ENCODE measurements at places on chromosomes 2 and 18.

- no peak for DNase-seq
Measured at GRCh38 chr18:36814994-36815393, 13.8 kb downstream of the TPGS2 start.

DNA sequence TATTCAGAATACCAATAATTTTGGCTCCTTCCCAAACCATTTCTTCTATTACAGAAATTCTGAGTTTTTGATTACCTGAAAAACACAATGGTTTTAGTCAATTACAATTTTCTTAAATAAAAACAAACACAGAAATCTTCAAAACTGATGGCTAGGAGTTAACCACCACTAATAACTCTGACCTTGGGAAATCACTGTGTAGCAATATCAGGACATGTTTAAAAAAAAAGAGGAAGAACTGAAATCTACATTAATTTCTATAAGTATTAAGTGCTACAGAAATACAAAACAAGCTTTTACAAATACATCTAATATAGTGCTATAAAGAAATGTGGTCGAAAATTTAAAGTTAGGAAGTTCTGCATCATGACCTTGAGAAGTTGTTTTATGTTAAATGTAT is 14.9 kb downstream of the L3MBTL4 start:
- DNase-seq, result no peak

- no peak for DNase-seq
Measured at GRCh38 chr18:63741769-63742168, 33.4 kb upstream of the SERPINB7 start.

DNA sequence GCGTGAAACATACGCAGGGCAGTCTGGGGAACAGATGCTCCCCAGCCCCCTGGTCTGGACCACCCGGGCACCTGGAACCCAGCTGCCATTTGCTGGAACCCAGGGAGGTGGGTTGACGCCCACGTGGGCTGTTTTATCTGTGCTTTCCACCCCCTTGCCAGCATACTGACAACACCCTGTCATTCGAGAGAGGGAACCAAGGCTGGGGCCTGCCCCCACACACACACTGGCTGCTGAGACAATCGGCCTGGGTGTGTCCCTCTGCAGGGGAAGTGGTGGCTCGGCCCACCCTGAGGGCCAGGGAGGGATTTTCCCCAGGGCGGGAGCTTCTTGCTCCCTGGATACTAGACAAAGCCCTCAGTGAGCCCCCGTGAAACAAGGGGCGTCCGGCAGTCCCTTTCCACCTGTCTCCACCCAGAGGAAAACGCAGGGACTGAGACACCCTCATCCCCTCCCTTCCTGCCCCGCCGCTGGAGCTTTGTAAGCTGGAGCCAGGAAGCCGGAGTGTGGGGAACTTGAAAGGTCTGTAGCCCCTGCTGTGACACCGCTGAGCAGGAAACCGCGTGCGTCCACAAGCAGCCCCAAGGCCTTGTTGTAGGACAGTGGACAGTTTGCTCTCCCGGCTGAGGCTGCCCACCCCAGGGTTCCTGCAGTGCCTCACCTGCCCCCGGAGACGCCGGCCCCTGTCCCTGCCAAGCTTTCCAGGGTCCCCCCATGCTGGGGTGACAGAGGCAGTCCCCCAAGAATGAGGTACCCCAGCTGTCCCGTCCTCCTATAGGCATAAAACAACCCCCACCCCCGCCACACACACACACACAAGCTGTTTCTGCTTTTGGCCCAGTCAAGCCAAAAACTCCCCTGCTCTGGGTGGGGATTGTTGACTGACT is 14.1 kb upstream of the KLF11 start:
- peak; percentile 21 for DNase-seq

GRCh38 chr2:188852772-188853171 is 121.4 kb upstream of the COL3A1 start:
- DNase-seq, result no peak

GRCh38 chr2:213021971-213022899 is 129.2 kb downstream of the IKZF2 start:
- no peak for DNase-seq

- DNase-seq, result no peak
Measured at GRCh38 chr2:41024816-41025215, 572.9 kb upstream of the SLC8A1 start.

DNA sequence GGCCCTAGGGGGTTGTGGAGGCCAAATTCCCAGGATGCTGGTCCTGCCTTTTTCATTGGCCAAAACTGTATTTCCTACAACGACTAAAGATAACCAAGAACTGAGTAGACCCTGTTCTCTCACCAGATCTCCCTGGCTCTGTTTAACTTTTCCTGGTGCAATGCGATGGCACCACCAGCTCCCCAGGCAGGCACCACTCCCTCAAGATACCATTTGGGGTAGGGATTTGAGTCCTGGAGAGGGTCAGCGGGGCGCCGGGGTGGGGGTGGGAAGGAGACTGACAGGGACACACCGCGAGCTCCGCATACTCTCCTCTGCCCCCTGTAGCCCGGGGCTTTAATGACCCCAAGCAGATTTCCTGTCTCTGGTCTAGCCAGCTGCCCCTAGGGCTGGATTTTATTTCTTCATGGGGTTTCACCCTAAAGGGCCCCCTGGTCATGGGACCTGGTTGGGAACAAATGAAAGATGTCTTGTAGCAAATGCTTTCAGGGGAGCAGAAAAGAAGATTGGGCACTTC is 7.3 kb downstream of the SIX2 start:
- DNase-seq, result no peak

DNA sequence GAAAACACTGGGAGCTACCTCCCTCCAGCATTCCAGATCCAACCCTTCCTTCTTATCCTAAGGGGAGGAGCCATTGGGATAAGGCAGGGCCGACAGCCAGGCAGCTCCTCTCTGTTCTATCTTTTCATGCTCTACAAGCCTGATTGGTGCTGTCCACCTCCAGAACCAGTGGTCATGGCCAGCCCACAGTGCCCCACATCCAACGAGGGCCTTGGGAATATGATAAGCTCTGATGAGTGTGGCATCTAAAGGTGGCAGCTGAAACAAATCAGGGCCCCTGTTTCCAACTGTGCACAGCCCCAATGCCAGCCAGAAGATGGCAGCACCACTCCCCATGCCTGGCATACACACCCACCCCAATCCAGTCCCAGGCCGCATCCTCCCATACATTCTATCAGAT is 329.3 kb downstream of the C1D start:
- no peak for DNase-seq

- DNase-seq, result no peak
Measured at GRCh38 chr2:149994057-149994728, 406.6 kb upstream of the MMADHC start.

GRCh38 chr2:101805152-101806088 is 107.9 kb downstream of the MAP4K4 start:
- no peak for DNase-seq

DNA sequence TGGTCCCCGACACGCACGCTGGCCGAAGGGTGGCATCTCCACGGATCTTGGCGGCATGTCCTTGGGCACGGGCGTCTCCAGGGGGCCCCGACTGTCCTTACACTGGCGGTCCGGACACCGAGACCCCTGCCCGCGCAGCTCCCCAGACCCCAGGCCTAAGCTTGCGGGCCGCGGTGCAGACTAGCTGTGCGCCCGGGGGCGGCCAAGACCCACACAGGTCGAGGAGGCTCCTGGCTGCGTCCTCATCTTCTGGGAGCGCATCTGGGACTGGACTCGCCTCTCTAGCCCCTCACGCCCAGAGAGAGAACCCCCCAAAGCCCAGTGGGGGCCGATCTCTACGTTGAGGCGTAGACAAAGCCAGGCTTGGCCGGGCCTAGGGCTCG is 475 bp upstream of the TWIST2 start:
- DNase-seq, result no peak

DNA sequence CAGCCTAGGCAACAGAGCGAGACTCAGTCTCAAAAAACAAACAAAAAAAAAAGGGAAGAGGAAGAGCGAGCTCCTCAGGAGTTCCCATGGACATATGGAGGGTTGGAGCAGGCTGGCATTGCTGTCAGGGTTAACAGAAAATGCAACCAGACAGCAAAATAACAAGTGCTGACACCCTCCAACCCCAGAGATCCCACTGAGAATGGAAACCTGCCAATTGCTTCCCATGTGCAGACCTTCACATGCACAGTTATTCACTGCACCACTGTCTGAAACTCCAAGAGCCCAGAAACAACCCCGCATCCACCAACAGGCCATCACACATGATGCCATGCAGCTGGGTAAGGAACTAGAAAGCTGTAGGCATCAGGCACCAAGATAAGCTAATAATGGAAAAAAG is 43.5 kb downstream of the TFCP2L1 start:
- DNase-seq, result no peak

DNA sequence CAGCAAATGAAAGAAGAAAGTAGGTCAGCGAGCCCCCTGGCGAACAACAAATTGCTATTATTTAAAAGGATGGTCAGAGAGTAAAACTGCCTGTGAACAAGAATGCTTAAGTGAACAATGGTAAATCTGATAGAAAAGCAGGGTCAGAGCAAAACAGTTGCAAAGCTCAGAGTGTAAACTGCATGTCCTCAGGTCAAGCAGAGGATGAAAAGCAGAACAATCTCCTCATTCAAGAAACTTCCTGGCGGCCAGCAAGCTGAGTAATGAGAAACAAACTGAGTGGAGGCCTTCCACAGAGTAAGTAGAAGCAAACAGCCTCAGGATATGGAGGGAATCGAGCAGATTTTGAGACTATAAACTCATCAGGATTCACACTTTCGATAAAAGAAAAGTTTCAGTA is 117.9 kb downstream of the PPP1R1C start:
- no peak for DNase-seq

DNA sequence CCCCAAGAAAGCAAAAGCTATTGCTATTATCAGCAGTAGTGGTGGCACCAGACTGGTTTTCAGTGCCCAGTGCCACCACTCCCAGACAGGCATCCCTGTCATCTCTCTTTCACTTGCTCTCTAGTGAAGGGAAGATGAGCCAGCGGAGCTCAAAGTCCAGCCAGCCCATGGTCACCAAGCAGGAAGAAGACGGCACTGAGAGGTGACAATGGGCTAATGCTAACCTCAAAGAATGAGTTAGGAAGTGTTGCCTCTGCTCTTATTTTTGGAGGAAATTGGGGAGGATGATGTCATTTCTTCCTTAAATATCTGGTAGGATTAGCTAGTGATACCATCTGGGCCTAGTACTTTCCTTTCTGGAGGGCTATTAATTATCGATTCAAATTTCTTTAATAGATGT is 1.7 kb downstream of the SP140 start:
- no peak for DNase-seq

GRCh38 chr18:74373428-74373827 is 57.8 kb downstream of the C18orf63 start:
- no peak for DNase-seq

GRCh38 chr2:2902547-2903281 is 474.9 kb downstream of the EIPR1 start:
- no peak for DNase-seq

DNA sequence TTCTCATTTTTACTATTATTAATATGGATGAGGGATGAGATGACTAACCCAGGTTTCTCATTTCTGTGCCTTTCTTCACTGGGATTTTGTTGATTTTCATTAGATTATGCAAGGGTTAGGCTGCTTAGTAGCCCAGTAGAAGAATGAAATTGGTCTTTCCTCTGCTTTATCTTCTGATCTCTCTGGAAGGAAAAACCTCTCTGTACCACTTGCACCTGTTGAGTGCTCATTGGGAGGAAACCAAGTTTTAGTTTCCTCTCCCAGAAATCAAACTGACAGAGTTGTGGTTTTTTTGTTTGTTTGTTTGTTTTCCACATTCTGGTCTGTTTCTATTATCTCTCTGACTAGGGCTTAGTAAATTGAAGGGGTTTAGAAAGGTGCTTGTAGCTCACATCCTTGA is 60.8 kb downstream of the KIAA1328 start:
- DNase-seq, result no peak

GRCh38 chr18:56505971-56506370 is 132.4 kb downstream of the TXNL1 start:
- no peak for DNase-seq

GRCh38 chr2:168583064-168583709 is 127.1 kb downstream of the CERS6 start:
- DNase-seq, result no peak

DNA sequence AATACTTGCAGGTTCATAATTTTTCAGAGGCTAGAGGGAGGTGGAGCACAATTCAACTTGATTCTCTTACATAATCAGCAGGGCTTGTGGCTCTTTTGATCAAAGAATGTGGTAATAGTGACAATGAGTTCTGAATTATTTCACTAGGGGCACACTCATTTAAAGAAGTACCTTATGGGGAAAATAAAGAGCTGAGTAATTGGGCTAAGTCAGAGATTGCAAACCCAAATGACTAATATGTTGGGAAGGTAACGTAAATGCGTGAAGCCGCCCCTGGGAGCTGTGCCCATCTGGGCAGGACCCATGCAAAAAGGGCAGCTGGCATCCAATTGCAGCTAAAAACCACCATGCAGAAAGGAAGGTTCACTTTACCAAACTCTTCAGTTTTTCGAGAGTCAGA is 35.3 kb downstream of the NCKAP5 start:
- DNase-seq, result no peak

DNA sequence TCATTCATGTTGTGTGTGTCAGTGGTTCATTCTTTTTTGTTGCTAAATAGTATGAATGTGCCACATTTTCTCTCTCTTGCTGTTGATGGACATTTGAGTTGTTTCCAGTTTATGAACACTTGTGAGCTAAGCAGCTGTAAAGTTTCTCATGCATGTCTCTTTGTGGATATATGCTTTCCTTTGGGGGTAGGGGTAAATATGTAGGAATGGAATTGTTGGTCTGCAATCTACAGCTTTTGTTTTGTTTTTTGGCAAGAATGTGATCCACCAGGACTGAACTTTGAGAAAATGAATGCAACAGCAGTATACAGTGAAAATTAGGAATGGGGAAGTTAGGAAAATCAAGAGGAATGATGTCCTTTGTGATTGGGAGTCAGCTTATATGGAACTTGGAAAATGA is 226.3 kb downstream of the CDCA7 start:
- no peak for DNase-seq

GRCh38 chr2:8860239-8860638 is 22.8 kb upstream of the KIDINS220 start:
- DNase-seq, result no peak

DNA sequence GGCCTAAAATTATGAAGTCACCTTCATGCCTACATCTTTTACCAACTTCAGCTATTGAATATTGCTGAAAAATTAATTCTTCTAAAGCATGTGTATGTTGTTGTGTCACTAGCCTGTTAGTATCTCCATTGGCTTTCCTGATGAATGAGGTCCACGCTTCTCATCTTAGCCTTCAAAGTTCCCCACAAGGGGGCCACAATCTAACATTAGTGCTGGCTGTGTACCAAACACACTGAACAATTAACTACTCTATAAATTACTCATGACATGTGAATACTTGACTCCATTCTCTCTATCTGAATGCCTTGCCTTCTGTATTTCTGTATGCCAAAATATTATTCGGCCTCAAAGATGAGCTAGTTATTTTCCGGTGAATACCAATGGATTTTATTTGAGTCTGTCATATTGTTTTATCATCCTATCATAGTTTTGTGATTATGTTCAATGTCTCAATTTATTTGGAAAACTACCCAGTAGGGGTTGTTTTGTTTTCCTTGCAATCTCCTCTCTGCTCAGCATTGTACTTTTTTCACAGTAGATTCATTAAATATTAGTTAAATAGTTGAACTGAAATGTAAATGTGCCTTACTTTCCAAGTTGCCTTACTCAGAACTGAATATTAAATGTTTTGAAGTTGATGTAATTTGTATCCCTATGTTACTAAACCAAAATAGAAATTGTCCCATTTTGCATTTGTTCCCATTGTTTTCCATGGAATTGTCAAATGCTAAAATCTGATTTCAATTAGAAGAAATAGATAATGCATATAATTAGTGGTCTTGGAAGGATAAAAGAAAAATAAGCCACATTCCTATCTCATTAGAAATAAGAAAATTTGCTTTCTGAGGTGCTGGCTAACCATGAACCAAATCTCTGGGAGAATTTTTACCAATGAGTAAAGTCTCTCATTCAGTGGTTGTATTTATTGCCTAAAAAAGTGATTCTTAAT is 208.4 kb upstream of the COL3A1 start:
- no peak for DNase-seq

GRCh38 chr2:222878301-222878876 is 17.6 kb downstream of the ACSL3 start:
- DNase-seq, result no peak

Measured in stimulated activated CD8-positive, alpha-beta memory T cell treated with anti-CD3 and anti-CD28 coated beads, Interleukin-4, amount 100 ng/mL, for 1 hour (primary cell).